ENCODE measurements at places on chromosomes 12 and 14.

GRCh38 chr12:91561301-91561957 lies 378.8 kb upstream of the DCN start:
- DNase-seq, result no peak

DNA sequence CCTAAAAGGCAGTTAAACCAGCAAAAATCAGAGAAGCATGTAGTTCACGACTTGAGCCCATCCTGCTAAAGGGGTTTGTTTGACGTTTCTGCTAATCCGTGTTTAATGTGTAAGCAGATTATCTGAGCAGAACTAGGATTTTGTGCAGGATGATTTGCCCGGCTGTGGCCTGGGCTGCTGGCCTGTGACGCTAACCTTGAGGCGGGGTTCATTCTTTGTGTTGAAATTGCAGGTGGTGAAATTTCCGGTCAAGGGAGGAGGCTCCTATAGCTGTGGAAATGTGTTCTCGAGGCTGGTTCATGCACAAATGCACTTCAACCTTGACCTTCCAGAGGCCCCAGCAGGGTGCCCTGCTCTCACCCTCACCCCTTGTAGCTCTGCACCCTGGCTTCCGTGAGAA lies 63.7 kb downstream of the SLC24A4 start:
- DNase-seq, result no peak

DNA sequence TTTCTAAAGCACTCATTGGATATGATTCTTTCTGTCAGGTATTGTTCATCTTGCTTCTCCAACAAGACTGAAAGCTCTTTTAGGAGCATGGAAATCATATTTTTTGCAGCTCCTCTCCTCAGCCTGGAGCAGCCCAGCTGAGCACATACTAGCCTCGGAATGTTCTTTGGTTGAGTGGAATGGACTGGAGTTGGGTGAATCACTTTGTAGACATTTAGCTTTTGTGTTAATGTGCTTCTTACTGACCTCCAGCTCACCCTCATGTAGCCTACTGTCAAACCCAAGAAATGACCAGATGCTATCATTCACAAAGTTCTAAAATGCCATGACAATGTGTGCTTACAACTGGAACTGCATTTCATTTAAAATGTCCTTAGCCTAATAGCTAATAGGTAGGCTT lies 161.1 kb downstream of the NUAK1 start:
- no peak for DNase-seq

GRCh38 chr12:113823016-113823415 lies 143.1 kb downstream of the RBM19 start:
- no peak for DNase-seq

DNA sequence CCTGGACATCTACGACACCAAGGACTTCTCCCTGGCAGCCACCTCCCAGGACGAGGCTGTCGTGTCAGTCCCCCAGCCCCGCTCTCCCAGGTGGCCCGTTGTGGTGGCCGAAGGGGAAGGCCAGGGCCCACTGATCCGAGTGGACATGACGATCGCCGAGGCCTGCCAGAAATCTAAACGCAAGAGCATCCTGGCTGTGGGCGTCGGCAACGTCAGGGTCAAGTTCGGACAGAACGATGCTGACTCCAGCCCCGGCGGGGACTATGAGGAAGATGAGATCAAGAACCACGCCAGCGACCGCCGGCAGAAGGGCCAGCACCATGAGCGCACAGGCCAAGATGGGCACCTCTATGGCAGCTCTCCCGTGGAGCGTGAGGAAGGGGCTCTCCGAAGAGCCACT lies 118.6 kb downstream of the SLC15A4 start:
- no peak for DNase-seq

GRCh38 chr12:74945771-74946198 lies 263.9 kb downstream of the KCNC2 start:
- no peak for DNase-seq
